Activated naive CD4-positive, alpha-beta T cell treated with anti-CD3 and anti-CD28 coated beads for 36 hours (primary cell): ENCODE measurements at places on chromosomes 16 and 17. TPM values are rescaled to one million over a fixed set of nuclear protein-coding genes. Genes with fewer than 3 reads are reported as not detected.

- no peak for DNase-seq
Observed at GRCh38 chr17:17515934-17516930, 20.0 kb upstream of the RASD1 start.

- no peak for DNase-seq
Observed at GRCh38 chr17:2017274-2017941, 7.7 kb downstream of the RTN4RL1 start.

DNA sequence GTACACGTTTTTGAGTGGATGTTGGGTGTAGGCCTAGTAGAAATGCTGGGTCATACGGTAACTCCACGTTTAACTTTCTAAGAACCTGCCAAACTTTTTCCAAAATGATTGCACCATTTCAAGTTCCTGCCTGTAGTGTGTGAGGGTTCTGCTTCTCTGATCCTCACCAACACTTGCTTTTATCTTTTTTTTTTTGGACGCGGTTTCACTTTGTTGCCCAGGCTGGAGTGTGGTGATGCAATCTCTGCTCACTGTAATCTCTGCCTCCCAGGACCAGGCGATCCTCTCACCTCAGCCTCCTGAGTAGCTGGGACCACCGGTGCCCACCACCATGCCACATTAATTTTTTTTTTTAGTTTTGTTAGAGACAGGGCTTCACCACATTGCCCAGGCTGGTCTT is 23.5 kb downstream of the ZNF750 start:
- DNase-seq: no peak

GRCh38 chr16:64440421-64440831 is 681.4 kb downstream of the CDH11 start:
- no peak for DNase-seq

DNA sequence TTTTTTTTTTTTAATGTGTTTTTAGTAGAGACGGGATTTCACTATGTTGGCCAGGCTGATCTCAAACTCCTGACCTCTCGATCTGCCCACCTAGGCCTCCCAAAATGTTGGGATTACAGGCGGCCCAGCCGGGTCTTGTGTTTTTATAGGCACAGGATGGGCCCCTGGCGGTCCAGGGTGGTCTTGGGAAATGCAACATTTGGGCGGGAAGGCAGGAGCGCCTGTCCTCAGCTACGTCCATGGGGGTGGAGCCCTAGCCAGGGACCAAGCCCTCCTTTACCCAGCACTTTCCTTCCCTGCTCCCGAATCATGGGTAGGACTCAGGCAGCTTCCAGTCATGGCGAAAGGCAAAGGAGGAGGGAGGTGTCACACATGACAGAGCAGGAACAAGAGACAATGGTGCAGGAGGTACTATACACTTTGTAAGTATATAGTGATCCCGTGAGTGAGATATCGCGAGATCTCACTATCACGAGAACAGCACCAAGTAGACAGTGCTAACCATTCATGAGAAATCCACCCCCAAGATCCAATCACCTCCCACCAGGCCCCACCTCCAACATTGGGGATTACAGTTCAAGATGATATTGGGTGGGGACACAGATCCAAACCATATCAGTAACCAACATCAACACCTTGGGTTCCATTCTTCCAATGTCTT is 226.7 kb upstream of the WSCD1 start:
- DNase-seq: no peak

DNA sequence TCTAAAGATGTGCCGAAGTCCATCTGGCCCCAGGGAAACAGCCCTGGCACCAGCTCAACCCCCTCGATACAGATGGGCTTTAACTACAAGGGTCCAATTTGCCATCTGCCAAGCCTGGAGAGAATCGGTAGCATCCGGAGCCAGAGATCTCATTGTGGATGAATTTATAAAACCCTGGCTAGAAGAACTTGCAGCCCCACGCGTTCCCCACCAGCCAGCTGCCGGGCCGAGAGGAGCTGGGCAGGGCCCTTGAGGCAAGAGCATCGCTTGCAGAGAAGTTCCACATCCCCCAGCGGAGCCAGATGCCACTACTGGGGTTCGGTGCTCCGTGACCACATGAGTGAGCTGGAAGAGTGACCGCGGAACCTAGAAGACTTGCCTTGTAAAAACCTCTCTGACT is 65.3 kb upstream of the NOL11 start:
- DNase-seq: no peak

GRCh38 chr17:42457107-42457792 is 1.4 kb upstream of the ATP6V0A1 start:
- no peak for DNase-seq

DNA sequence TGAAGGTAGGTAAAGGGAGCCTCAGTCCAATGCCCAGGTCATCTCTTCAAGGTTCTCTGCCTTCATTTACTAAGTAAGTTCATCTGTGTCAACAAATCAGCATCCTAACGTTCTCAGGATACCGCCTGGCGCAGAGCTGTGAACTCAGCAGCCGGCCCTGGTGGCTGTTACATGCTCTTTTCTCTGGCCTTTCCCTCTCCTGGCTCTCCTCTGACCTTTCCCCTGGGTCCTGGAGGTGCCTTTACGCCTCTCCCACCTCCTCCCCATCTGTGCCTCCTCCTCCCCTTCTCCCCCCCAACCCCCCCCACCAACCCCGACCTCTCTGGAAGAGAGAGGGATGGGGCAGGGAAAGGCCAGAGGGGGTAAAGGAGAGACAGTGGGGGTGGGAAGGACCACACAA is 19.5 kb downstream of the COTL1 start:
- peak; percentile 33 for DNase-seq

- DNase-seq: no peak
Observed at GRCh38 chr17:57402681-57403180, 146.4 kb downstream of the MSI2 start.

- DNase-seq: no peak
Observed at GRCh38 chr17:63399856-63400255, 46.2 kb downstream of the CYB561 start.

DNA sequence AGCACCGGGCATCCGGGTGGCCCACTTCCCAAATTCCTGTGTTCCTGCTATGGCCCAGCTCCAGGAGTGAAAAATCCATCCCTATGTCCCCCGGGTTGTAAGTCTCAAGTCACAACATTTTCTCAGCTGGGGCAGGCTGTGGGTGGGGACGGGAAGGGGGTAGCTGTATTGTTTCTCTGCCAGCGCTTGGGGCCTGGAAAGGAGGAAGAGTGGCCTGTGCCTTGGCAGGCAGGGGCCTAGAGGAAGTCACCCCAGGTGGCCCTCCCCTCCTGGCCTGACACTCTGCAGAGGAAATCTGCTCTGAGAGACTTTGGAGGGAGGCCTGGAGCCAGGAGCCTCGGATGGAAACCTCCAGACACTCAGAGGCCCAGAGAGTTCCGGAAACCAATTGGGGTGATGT is 10.6 kb upstream of the SCN4A start:
- no peak for DNase-seq

- no peak for DNase-seq
Observed at GRCh38 chr17:36768394-36768793, 167.0 kb downstream of the MRM1 start.

DNA sequence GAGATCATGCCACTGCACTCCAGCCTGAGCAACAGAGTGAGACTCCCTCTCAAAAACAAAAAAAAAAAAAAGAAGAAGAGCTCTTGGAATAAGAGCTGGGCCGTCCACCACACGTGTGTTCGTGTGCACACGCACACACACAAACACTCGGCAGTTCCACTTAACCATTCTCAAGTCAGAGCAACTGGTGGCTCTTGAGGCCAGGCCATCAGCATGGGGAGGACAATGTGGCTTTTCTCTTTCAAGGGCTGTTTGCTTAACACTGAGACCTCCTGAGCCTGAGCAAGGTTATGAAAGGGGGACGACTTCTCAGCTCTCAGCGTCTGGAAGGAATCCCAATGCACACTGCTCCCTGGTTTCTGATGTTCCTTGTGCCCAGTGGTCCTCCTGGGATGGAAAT is 444.9 kb downstream of the SOX9 start:
- DNase-seq: no peak

DNA sequence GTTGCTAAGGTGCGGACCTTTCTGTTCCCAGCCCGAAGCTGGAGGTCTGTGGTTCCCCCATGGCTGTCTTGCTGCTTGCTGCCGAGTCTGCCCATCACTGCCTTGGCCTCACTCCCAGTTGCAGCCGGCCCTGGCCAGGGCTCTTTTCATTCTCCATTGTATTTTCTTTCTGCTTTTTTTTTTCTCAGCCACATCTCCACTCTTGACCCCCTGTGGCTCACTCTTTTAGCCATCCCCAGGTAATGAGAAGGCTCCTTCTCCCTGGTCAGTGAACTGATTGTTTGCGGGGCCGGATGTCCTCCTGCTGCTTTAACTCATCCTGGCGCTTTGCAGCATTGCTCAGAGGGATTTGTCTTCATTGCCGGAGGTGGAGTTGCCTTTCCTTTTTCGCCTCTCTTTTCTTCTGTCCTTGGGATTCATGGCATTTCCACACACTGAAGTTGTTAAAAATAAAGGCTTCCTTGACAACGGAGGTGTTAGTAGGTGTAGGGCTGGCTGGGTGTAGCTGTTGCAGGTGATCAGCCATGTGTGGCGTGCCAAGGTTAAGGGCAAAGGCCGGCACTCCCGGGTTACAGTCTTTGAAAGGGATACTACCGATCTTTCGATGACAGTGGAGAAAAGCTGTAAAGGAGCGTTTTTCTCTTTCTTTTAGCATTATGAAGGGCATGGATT is 34.1 kb downstream of the MAP2K6 start:
- no peak for DNase-seq

DNA sequence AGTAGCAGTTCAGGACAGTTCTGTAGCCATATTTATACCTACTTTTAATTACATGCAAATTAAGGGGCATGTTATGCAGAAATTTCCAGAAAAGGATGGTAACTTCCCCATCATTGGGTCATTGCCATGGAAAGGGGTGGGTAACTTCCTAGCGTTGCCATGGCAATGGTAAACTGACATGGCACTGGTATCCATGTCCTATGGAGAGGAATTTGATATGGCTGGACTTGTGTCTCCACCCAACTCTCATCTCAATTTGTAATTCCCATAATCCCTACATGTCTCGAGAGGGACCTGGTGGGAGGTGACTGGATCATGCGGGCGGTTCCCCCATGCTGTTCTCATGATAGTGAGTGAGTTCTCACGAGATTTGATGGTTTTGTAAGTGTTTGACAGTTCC is 35.6 kb upstream of the CACNG4 start:
- no peak for DNase-seq

- DNase-seq: no peak
Observed at GRCh38 chr17:7138800-7139381, 24.3 kb upstream of the ASGR2 start.

GRCh38 chr17:36463916-36464764 is 22.3 kb upstream of the ZNHIT3 start:
- DNase-seq: peak; percentile 79

GRCh38 chr16:23539984-23540816 is 16.9 kb downstream of the EARS2 start:
- no peak for DNase-seq

GRCh38 chr16:89352091-89352681 is 134.7 kb downstream of the ZNF778 start:
- no peak for DNase-seq

- DNase-seq: no peak
Observed at GRCh38 chr17:36705283-36705795, 104.0 kb downstream of the MRM1 start.

GRCh38 chr16:56629531-56629930 is 2.9 kb upstream of the MT1M start:
- no peak for DNase-seq

GRCh38 chr16:69073181-69073702 is 32.2 kb upstream of the HAS3 start:
- DNase-seq: no peak

DNA sequence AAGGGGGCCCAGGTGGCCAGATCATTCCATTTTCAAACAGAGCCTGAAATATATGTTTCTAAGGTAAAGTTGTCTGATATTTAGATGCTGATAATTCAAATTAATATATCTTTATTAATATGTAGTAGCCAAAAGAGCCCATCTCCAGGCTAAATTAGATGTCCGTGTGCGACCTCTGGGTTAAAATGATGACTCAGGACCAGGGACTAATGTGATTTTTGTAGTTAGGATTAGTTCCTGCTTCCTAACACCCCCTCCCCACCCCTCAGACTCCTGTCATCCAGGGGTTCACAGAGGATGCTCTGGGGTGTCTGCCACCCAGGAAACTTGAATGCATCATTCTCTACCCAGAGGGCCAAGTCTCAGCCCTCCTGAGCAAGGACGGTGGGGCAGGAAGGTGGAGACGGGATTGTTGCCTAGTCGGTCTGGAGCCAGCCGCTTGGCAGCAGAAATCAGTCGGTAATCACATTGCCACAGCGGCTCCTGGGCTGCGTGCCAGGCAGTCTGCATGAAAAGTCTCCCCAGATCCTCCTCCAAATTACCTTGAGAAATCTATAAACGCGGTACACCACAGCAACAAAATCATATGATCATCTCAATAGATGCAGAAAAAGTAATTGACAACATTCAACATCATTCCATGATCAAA is 29.8 kb downstream of the CNGB1 start:
- no peak for DNase-seq

GRCh38 chr17:74554909-74555308 is 9.0 kb upstream of the CD300C start:
- DNase-seq: no peak

DNA sequence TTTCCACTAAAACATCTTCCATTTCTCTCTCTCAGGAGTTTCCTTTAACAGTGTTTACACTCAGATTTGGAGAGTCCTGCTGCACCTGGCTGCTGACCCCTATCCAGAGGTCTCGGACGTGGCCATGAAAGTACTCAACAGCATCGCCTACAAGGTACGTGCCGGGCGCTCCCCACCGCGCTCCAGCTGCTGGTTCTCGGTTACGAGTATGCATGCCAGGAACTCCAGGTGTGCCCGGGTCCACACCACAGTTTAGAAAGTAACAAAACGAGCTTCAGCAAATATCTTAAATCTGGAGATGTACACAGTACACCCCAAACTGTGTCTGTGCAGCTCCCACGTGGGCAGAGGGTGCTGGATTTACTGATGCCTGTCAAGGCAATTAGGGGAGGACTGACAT is 82.9 kb upstream of the CHMP6 start:
- DNase-seq: no peak

DNA sequence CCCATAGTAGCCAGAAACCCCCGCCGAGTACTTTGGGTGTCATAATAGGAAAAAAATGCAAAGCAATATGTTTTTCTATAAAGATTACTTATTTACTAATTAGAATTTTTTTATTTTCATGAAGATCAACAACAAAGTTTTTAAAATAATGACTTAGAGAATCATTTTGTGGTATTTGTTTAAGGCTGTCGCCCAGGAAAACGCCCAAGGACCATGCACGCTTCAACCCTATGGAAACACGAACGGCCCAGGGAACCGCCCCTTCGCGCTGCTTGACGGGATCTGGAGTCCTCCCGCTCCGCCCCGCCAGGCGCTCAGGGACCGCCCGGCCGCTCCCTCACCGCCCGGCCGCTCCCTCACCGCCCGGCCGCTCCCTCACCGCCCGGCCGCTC is 408 bp upstream of the KPNA2 start:
- DNase-seq: peak; percentile 93

- DNase-seq: no peak
Observed at GRCh38 chr16:87441886-87442580, 49.9 kb downstream of the MAP1LC3B start.

- DNase-seq: no peak
Observed at GRCh38 chr16:49560004-49560830, 186.6 kb downstream of the C16orf78 start.

- peak; percentile 76 for DNase-seq
Observed at GRCh38 chr17:69235338-69236058, 6.9 kb upstream of the ABCA10 start.

Gene CCL15
- not detected for total RNA-seq

Gene NOG
- 2.4 TPM for total RNA-seq

Gene SLFN14
- total RNA-seq: not detected

Gene P2RX1
- 0.17 TPM for total RNA-seq

Gene MMP2
- not detected for total RNA-seq

Gene DPEP3
- not detected for total RNA-seq

Gene NOTUM
- total RNA-seq: 0.38 TPM

Gene CORO7
- 43.3 TPM for total RNA-seq

Gene TMEM238L
- total RNA-seq: not detected

Gene AATK
- not detected for total RNA-seq

Gene KIAA0753
- 8.1 TPM for total RNA-seq

Gene CMTM1
- total RNA-seq: 8.2 TPM
